ENCODE measurements at places on chromosomes 1 and 21.

- DNase-seq: peak; percentile 64
Observed at GRCh38 chr1:29586991-29587745, 350.8 kb downstream of the PTPRU start.

GRCh38 chr1:9653491-9654050 lies 2.0 kb downstream of the PIK3CD start:
- no peak for DNase-seq

DNA sequence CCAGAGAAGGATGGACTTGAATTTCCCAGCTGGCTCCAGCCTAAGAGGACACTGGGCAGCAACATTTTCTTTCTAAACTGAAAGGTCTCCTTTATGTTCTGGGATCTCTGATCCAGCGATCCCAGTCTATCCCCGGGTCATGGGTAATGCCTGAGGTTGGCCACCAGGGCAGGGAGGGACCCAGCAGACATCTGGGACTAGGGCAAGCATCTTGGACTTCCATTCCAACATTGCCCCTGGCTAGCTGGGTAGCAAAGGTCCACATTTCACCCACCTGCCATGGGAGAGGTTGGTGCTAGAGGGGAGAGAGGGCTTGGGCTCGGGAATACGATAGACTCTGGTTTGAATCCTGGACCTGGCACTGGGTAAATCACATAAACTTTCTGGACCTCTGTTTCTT lies 84.6 kb downstream of the LRRN2 start:
- no peak for DNase-seq

GRCh38 chr21:36765229-36765628 lies 66.3 kb downstream of the SIM2 start:
- DNase-seq: no peak

GRCh38 chr1:31648641-31649357 lies 4.1 kb upstream of the PEF1 start:
- no peak for DNase-seq

DNA sequence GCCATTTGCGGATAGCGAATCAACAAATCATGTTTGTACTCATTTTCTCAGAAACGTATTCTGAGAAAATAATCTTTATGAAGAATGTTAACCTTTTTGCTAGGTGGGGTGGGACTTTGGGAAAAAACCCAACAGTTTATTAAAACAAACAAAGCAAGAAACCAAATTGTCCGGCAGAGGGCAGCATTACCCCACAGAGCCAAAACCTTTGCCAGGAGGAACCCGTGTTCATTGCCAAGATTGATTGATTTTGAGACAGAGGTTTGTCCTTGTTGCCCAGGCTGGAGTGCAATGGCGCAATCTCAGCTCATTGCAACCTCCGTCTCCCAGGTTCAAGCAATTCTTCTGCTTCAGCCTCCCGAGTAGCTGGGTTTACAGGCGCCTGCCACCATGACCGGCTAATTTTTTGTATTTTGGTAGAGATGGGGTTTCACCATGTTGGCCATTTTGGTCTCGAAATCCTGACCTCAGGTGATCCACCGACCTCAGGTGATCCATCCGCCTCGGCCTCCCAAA lies 70.8 kb upstream of the RHOU start:
- DNase-seq: no peak

DNA sequence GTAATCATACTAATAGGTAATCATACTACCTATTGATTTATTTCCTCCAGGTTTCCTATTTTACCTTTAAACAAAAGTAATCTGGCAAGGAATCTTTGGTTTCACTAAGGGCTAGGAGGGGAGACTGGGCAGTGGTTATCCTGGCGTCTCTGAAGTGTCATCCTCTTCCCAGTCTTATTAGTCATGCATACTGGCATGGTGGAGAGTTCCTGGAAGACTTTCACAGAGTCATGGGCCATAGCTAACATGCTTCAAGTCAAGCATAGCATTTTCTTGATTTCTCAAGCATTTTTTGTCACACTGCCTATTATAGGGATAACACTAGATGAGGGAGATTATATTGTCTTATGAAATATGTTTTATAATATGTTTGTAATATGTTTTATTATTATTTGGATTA lies 64.0 kb upstream of the ASB17 start:
- DNase-seq: no peak

Measured in vagina (tissue), 2 donors.